ENCODE measurements at places on chromosomes 3 and 15.

DNA sequence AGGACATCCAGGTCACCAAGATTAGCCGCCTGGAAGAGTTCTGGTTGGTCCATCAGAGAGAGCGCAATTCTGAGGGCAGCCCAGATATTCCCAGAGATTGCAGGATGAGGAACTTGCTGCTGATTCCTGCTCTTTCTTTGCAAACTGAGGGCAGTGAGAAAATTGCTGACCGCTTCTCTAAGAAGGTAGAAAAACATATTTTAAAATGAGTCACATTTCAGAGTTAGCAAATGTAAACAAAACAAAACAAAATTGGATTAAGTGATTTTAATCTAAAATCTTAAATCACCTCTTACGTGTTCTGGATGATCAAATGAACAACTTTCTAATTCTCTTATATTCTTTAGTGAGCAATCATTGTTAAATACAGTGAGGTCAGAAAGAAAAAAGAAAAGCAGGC, 149.0 kb downstream of the USP13 start:
- DNase-seq = no peak

DNA sequence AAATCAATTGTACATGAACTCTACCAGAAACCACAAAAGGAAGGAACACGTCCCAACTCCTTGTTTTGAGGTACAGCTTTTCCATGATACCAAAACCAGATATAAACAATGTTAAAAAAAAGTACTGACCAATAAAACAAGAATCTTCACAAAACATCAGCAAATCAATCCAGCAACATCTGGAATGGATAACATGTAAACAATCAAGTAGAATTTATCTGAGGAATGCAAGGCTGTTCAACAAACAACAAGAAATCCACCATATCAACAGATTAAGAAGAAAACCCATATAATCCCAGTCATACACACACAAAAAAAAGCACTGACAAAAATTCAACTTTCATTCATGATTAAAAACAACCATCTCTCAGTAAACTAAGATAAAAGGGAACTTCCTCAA, 26.7 kb downstream of the TJP1 start:
- DNase-seq = peak; percentile 28

- no peak for DNase-seq
Measured at GRCh38 chr3:11276901-11277300, 4.7 kb downstream of the ATG7 start.

DNA sequence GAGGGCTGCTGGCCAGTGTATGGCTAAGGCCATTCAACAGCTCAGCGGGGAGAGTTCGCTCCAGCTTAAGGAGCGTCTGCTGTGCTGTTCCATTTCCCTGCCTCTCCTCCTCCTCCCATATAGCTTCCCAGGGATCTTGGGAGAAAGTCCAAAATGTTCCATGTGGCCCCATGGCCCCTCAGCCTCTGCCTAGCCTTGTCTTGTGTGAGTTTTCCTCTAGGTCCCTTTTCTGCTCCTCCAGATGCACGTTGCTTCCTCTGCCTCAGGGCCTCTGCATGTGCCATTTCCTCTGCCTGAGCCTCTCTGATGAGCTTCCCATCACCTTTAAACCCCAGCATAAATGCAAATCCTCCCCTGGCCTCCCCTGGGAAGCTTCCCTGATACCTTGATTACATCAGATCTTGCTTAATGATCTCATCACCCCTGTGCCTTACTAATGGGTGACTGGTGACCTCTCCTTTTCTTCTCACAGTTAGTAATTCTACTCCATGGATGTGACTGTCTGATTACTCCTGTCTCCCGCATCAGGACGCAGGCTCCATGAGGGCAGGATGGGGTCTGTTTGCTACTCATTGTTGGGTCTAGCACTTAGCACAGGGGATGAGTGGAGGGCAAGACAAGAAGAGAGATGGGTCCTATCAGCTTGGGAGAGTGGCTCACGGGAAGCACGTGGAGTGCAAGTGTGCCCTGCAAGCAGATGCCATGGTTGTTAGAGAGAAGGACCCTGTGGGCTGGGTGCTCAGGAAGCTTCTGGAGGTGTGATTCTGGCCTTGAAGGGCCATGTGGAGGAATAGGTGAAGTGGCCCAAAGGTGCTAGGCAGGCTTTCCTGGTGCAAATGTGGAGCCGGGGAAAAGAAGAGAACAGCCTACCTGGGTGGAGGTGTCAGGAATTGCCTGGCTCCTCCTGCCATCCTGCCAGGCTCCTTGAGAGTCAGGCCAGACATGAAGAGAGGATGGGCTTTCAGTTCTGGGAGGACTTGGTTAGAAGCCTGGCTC, 23.8 kb downstream of the ITGA11 start:
- DNase-seq = no peak

DNA sequence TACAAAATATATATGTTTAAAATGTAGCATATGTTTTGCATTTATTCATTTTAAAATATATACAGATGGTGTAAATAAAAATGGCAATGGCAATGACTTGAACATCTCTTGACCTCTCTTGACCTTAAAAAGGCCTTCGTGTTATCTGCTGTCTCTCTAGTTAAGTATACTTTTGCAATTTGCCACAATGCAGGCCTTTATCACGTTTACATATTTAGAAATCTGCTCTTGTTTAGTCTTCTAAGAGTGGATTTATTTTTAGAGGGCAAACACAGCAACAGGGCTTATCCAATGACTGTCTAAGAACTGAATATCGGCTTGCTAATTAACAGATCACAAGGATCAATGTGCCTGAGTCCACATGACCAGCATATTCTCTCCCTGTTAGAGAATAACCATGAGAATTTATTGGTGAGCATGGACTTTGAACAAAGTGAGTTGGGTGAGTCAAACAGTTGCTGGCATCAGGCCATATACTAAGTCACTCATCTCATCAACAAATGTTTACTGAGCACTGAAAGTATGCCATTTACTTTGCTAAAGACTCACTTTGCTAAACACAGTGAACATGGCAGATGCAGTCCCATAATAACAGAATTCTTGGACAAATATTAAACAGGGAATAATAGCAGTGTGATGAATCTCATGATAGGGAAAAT, 48.2 kb downstream of the MDFIC2 start:
- DNase-seq = no peak

DNA sequence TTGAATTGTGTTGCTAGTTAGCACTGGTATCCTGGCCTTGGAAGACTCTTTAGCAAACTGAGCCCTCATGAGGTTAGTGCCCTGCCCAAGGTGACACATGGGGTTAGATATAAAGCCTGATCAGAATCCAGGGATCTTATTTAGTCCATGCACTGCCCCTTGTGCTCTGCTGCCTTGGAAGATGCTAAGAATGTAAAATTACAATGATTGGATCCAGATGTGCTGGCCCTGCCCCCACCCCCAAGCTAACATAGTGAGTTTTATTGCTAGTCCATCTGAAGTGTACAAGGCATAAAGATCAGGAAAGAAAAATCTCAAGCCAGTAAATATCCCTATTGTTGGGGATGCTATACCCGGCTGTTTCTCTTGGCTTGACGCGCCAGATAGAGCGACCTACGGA, 248.1 kb upstream of the C2CD4B start:
- no peak for DNase-seq

GRCh38 chr15:62165793-62166375, 799 bp upstream of the C2CD4B start:
- DNase-seq = no peak

GRCh38 chr3:127637971-127638370, 9.0 kb downstream of the PODXL2 start:
- DNase-seq = no peak

DNA sequence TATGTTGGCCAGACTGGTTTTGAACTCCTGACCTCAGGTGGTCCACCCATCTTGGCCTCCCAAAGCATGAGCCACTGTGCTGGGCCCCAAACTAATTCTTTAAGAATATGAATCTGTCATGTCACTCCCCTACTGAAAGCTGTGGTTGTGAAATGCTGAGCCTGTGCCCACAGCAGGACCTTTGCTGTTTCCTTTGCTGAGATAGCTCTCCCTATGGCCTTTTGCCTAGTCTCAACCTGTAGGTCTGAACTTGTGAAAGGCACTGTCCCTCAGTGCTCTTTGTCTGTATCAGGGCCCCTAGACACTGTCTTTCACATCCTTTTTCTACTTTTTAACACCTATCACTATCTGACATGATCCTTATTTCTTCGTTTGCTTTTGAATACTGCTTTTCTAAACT, 62.7 kb upstream of the CCR4 start:
- DNase-seq = no peak
